Fibroblast of skin of left biceps (primary cell): ENCODE measurements at places on chromosomes 1 and 21.
A peak's percentile ranks its signal among the peaks of the same experiment; 100 is the strongest.

- DNase-seq = no peak
Measured at GRCh38 chr21:30338717-30339116, 1.2 kb upstream of the KRTAP27-1 start.

- DNase-seq = no peak
Measured at GRCh38 chr1:205775717-205776056, 405 bp upstream of the RAB29 start.

DNA sequence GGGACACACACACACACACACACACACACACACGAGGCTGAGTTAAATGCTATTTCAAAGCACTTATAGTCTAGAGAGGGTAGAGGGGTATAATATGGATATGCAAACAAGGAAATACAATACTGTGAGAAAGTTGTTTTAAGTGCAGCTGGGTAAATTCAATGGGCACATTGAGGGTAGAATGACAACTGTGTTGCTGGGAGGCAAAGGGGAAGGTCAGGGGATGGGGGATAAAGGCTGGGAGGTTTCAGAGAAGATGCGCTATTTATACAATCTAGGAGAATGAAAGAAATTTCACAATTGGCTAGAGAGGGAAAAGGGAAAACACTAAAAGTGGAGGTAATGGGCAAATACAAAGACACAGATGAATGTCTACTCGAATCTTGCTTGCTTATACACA, 19.4 kb downstream of the EXTL2 start:
- no peak for DNase-seq

- no peak for DNase-seq
Measured at GRCh38 chr1:37764414-37764825, 500 bp downstream of the EPHA10 start.

- DNase-seq = no peak
Measured at GRCh38 chr1:41540886-41541591, 56.6 kb upstream of the EDN2 start.

DNA sequence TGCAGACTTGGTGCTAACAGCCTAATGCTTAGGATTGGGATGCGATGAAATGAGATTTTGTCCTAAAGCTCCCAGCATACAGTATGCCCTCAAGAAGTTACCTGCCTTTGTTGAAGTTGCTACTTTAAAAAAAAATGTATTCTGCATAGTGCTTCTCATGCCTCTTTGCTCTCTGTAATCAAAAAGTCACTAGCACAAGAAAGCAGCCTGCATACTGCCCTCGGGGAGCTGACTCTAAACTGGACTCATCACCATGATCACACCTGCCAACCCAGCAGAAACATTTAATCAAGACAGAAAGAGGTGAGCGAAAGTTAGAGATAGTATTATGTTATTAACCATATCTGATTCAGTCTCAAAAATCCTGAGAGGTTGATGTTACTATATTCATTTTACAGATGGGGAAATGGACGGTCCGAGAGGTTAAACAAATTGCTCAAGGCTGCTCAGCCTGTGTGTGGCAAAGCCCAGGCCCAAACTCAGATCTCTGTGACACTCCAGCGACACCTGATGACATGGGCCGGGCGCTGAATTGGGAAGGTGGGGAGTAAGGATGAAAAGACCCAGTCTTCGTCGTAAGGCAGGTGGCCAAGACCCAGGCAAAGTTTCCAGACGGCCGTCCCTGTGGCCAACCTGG, 1.1 kb downstream of the BATF3 start:
- no peak for DNase-seq

GRCh38 chr1:235416662-235417049, 49.4 kb downstream of the TBCE start:
- no peak for DNase-seq

- no peak for DNase-seq
Measured at GRCh38 chr1:21621761-21622436, 47.3 kb downstream of the RAP1GAP start.

DNA sequence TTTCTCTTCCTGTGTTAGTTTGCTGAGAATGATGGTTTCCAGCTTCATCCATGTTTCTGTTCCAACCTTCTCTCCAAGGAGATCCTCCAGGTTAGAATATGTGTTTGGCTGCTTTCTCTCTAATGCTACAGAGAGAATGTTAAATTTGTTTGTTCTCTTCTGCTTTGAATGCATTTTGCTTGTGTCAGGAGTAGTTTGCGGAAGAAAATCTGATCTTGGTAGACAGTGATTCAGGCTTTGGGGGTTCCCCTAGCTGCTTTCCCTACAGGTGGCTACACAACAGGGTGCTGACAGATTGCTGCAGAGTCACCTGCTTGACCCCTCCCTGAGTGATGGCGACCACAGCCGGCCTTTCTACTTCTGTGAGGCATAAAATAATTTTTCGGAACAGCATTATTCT, 41.8 kb downstream of the MACO1 start:
- no peak for DNase-seq

DNA sequence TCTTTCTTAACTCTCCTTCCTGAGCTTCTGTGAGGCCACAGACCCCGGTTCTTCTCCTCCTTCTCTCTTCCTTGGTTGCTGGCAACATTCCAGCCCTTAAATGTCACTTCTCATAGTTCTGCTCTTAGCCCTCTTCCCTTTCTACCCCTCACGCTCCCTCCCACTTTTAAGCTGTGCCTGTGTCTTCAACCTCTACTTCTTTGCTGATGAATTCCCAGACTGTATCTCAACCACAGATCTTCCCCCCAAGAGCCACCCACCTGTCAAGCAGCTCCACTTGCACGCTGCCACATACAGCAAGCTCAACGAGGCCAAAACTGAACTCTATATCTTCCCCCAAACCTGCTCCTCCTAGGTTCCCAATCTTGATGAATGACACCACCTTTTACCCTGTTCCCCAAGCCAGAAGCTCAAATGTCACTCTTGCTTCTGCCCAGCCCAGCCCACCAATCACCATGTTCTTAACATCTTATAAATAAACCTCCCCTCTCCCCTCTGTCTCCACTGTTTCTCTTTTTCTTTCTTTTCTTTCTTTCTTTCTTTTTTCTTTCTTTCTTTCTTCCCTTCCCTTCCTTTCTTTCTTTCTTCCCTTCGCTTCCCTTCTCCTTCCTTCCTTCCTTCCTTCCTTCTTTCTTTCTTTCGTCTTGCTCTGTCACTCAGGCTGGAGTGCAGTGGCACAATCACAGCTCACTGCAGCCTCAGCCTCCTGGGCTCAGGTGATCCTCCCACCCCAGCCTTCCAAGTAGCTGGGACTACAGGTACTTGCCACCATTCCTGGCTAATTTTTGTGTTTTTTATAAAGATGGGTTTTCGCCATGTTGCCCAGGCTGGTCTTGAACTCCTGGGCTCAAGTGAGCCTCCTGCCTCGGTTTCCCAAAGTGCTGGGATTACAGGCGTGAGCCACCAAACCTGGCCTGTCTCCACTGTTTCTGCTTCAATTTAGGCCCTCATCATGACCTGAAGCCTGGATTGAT, 19.8 kb upstream of the PTP4A2 start:
- no peak for DNase-seq

DNA sequence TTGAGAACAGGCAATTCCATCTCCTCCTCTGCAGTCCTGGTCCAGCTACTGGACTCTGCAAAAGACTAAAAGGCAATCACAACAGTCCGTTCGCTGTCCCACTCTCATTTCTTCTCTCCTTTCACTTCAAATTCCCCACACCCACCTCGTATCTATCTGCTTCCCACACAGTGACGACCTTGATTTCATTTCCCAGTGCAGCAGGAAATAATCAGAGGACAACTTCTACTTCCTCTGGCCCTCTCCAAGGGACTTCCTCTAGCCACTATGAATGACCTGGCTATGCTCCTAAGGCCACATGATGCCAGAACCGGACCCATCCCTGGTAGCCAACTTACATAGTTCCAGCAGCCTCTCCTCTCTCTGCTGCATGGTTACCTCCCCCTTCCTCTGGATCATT, 8.0 kb downstream of the NOL9 start:
- DNase-seq = no peak

DNA sequence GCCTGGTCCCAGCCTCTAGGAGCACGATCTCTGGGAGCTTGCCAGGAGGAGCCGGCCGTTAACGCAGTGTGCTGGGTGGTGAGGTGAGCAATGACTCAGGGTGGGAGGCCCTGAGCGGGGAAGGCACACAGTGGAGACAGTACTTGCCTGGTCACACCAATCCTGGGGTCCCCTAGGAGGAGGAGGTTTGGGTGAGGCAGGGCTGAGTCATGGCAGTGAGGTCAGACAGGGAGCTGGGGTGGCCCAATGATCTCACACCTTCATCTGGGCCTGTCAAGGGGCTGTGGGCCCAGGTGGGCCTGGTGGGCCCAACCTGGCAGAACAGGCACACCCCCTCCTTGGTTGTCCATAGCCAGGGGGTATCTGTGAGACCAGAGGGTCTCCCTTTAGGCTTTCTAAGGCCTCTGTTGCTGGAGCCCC, 8.6 kb upstream of the EDN2 start:
- peak; percentile 65 for DNase-seq

DNA sequence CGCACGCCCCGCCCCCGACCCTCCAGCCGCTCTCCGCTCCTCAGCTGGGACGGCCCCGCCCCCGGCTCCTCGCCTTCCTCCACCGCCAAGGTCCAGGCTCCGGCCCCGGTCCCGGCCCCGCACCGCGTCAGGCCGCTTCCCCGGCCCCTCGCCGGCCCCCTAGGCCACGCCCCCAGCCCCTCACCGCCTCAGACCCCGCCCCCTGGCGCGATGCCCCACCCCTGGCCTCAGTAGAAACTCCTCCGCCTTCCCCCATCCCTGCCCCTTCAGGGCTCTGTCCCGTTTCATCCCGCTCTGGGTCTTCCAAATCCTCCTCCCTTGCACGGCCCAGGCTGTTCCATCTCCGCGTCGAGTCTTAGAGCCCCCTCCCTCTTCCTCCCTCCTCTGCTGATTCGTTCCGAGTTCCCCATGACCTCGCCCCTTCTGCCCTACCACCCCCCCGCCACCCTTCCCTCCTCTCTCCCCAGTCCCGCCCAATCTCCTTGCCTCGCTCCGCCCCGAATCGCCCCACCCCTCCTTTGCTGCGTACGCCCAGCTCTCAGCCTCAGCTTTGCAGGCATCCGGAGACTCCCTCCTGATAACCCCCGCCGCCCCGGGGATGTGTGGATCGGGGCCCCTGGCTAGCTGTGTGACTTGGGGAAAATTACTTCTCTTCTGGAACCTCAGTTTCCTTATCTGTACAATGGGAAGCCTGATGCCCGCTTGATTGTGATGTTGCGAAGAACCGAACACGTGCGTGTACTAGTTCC, 448 bp upstream of the ASAP3 start:
- peak; percentile 87 for DNase-seq

GRCh38 chr1:115433483-115433882, 95.4 kb upstream of the NGF start:
- DNase-seq = no peak

DNA sequence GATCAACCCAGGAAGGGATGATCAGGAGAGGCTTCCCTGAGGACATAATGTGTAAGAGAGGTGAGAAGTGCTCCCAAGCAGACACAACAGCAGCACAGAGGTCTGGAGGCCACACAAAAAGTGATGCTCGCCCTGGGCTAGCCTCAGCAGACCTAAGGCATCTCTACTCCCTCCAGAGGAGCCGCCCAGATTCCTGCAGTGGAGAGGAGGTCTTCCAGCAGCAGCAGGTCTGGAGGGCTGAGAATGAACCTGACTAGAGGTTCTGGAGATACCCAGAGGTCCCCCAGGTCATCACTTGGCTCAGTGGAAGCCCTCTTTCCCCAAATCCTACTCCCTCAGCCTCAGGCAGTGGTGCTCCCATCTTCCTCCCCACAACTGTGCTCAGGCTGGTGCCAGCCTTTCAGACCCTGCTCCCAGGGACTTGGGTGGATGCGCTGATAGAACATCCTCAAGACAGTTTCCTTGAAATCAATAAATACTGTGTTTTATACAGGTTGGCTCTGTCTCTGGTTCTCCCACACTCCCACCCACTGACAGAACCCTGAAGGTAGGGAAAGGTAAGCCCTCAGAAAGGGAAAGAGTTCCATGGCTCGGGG, 5.0 kb downstream of the GJB3 start:
- DNase-seq = no peak
